AG09309 (cell line): ENCODE measurements at places on chromosomes 3 and 15.

GRCh38 chr15:93087825-93088199 lies 1.2 kb downstream of the RGMA start:
- no peak for DNase-seq

DNA sequence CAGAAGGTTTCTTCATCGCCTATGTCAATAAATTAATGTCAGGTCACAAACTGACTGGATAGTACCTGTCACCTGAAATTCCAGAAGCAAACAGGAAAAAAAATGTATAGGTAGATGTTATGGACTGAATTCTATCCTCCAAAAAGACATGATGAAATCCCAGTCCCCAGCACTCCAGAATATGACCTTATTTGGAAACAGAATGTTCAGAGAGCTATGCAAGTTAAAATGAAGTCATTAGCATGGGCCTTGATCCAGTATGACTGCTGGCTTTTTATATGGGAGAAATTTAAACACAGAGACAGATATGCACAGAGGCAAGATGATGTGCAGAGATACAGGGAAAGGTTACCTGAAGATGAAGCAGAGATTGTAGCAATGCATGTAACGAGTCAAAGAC lies 953.4 kb downstream of the ZPLD1 start:
- DNase-seq: no peak

GRCh38 chr3:176978441-176978840 lies 218.8 kb downstream of the TBL1XR1 start:
- DNase-seq: no peak

GRCh38 chr3:23271876-23272741 lies 69.0 kb downstream of the UBE2E2 start:
- DNase-seq: no peak

DNA sequence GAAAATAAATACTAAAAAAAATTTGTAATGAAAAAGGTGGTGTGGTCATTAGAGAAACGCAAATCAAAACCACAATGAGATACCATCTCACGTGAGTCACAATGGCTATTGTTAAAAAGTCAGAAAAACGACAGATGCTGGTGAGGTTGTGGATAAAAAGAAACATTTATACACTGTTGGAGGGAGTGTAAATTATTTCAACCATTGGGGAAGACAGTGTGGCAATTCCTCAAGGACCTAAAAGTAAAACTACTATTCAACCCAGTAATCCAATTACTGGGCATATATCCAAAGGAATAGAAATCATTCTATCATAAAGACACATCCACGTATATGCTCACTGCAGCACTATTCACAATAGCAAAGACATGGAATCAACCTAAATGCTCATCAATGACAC lies 120.3 kb downstream of the MYO9A start:
- DNase-seq: no peak

GRCh38 chr3:21839176-21839575 lies 88.2 kb upstream of the ZNF385D start:
- peak; percentile 51 for DNase-seq

DNA sequence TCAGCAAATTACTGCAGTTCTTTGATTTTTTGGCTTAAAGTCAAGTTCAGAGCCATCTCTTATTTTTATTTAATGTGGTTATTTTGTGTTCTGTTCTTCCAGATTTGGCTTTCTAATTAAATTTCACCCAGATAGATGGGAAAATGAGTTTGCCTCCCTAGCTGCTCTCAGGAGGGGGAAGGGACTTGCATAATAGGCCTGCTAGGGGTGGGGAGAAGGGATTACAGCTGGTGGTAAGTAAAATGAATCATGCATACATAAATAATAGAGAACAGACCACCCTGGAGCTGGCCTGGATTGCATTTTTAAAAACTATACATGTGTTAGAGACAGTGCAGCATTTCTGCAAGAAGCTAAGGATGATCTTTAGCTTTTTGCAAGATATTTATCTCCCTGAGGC lies 3.9 kb upstream of the PXYLP1 start:
- peak; percentile 35 for DNase-seq

DNA sequence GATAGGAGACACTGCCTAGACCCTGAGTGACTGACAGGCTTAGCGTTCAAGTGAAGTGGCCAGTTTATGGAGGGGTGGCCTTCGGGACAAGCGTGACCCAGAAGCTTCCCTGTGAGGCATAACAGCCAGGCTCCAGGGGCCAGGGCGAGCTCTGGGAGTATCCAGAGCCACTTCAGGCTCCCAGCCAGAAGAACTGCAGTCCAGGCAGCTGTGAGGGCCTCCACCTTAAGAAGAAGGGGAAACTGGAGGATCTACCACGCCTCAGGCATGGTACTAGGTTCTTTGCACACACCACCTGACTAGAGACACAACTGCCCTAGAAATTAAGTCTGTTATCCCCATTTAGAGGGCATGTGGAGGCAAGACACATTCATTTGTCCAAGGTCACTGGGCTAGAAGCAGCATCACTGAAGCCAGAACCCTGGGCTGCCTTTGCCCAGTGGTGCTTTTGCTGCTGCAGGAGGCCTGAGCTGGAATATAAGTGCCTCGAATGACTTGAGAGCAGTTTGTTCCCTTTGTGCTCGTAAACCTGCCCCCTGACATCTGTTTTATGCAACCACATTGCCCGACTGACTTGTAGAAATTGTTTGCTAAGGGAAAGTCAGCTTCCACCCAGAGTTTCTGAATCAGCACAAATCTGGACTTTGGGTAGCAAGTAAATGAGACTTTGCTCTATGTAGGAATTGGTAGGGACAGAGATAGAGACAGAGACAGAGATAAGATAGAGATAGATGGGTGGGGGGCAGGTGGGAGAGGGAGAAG lies 23.3 kb downstream of the RASGRF1 start:
- DNase-seq: no peak

DNA sequence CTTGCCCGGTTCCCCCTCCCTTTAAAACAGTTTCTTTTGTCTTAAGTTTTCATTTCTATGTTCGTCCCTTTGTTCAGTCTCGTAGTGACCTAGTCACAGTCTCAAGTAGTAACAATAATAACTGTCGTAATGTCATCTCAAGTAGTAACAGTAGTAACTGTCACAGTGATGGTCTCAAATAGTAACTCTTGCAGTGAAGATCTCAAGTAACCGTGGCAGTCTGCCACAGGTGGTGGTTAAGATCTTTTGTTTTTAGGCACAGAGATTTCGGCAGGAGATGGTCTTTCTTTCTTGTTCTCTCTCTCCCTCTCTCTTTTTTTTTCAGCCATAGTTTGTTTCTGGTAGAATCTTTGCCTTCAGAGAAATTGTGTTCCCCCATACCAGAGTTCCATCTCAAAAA lies 656.0 kb upstream of the SGO1 start:
- DNase-seq: no peak

GRCh38 chr3:8560366-8561007 lies 58.9 kb downstream of the LMCD1 start:
- DNase-seq: peak; percentile 29

GRCh38 chr3:29637068-29637467 lies 356.2 kb downstream of the RBMS3 start:
- DNase-seq: no peak

- no peak for DNase-seq
Measured at GRCh38 chr3:179321668-179322285, 1.1 kb upstream of the ZNF639 start.

DNA sequence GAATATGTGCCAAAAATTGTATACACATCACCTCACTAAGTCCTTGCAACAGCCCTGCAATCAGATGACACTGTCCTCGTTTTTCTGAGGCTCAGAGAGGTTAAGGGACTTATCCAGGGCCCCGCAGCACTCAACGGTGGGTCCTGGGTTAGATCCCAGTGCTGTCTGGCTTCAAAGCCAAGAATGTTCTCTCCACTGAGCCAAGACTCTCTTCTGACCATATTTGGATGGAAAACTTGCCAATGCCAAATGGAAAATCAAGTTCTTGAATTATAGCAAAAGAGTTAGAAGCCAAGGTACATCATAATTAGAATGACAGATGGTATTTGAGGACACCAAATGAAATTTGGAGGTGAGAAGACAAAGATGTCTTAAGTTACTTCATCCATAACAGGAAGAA lies 75.9 kb downstream of the NCEH1 start:
- DNase-seq: no peak

DNA sequence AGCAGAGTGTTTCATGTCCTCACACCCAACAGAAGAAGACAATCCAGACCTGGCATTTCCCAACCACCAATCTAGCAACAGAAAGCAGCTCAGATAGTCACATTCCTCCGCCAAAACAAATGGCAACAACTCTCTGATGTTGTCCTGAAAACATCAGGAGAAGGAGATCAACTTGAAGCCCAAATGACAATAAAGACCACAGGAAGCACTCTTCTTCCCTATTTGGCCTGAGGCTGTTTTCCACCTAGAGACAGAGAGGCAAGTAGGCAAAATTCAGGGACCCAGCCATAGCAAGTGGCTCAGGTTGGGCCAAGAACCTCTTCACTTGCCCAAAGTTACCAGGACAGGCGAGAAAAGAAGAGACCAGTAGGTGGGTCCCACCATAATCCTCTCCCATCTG lies 35.0 kb downstream of the ZNF148 start:
- DNase-seq: no peak

- peak; percentile 57 for DNase-seq
Measured at GRCh38 chr3:51799879-51800749, 21.1 kb upstream of the IQCF6 start.

GRCh38 chr3:31218082-31218481 lies 314.6 kb upstream of the STT3B start:
- no peak for DNase-seq

DNA sequence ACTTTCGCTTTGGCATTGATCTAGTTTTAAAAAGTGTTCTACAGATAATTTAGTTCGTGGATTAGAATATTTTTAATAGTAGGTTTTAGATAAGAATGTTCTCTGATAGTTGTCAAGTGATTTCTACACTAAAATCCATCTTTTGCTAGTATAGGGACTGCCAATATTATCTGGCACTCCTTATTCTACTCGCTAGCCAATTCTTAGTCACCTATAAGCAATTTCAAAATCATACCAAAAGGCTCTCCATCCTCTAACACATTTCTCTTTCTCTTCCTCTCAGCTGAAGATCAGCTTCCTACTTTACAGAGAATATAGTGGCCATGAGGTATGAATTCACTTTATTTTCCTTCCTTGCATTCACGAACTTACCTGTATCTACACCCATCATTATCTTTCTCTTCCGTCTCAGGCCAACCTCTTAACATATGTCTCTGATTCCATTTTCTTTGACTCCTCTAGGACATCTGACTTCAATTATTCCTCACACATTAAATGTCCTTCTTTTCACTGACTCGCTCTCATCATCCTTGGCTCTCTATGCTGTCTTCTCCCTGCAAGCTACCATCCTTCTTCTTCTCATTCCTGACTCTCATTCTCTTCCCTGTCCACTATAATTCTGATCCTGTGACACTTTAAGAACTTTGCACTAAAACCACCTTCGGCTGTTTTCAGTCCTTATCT lies 35.5 kb downstream of the C3orf80 start:
- DNase-seq: no peak

DNA sequence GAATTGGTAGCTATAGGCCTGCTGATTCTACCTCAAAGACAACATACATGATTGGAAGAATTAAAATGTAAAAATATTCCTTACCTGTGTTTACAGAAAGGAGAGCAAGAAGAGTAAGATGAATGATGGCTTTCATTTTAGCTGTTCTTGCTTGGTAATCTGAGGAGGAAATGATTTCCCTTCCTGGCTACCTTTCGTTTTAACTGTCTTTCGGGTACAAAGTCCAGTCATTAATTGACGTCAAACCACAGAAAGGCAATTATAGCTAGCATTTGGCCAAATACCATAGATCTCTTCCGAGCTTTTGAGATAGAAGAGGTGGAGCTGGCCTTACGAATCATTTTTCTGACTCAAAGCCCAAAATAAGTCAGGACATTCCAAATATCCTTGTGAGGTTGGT lies at the start of gene MUC13:
Gene MUC13 (minus strand): TSS at position 175 of the 400 bp plus-strand sequence. CDS start 39 bp downstream, at position 136.
- DNase-seq: no peak

DNA sequence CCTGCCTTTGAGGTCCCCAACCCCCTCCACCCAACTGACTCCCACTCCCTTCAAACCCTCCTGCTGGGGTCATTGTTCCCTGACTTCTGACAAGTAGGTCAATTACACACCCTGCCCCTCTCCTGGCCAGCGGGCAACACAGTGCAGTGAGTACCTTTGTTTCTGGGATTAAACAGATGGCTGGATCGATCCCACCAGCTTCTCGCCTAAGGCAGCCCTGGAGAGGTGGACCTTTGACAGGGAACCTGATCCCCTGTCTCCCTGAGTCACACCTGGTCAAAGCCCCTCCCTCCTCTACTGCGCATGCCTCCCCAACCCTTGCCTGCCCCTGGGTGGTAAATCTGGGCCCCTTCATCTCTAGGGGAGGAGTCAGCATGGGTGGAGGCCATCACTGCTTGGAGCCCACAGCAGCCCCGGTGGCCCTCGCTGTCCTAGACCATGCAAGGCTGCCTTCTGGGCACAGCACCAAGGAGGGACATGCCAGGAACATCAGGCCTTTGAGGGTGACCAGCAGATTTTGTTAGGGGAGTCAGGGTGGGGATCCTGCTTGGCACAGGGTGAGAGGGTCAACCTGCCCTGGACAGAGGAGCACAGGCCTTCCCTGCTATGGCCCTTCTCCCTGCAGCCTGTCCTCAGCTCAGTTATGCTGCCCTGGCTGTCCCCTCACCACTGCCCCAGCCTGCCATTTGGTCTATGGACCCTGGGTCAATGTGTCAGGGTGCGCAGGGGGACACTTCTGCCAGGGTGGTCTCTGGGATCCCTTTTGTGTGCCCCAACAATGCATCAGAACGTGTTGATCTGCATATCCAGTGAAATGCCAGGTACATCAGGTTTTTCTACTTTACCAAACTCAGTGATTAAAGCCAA lies 9.8 kb upstream of the PRR23E start:
- DNase-seq: no peak

GRCh38 chr15:50066666-50067065 lies 52.4 kb downstream of the ATP8B4 start:
- DNase-seq: no peak

DNA sequence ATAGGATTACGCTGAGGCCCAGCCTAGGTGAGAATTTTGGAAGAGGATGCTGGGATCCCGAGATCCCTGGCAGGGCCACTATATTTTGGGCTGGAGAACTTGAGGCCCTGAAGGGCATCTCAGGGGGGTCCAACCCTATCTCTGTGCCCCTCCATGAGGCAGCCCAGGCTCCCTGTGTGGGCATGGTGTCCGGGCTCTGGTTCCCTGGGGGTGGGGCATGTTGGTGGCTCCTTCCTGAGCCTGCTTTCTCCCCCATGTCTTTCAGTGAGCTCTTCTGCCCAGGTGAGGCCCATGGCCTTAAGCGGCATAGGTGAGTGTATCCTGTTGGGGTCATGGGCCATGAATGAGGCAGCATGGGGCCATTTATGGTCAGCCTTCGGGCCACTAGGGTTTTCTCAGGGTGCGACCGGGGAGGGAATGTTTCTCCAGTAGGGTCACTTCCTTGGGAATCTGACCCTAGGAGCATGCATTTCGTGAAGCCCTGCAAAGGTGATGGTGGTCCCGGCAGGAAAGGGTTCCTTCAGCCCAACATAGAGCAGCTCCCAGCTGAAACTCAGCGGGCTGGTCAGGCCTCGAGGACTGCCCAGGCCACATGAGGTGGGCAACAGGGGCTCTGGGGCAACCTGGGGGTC lies 191.3 kb downstream of the UBE3A start:
- no peak for DNase-seq

GRCh38 chr3:10550705-10551104 lies 45.3 kb upstream of the ATP2B2 start:
- DNase-seq: no peak

GRCh38 chr15:97463696-97464095 lies 496.8 kb upstream of the ARRDC4 start:
- DNase-seq: no peak

GRCh38 chr15:51765751-51766150 lies 14.4 kb downstream of the TMOD2 start:
- DNase-seq: no peak
